Ovary (tissue), 10 donors: ENCODE measurements at places on chromosomes 1 and 21.

GRCh38 chr1:15700508-15700907 is 16.4 kb downstream of the PLEKHM2 start:
- no peak for DNase-seq

DNA sequence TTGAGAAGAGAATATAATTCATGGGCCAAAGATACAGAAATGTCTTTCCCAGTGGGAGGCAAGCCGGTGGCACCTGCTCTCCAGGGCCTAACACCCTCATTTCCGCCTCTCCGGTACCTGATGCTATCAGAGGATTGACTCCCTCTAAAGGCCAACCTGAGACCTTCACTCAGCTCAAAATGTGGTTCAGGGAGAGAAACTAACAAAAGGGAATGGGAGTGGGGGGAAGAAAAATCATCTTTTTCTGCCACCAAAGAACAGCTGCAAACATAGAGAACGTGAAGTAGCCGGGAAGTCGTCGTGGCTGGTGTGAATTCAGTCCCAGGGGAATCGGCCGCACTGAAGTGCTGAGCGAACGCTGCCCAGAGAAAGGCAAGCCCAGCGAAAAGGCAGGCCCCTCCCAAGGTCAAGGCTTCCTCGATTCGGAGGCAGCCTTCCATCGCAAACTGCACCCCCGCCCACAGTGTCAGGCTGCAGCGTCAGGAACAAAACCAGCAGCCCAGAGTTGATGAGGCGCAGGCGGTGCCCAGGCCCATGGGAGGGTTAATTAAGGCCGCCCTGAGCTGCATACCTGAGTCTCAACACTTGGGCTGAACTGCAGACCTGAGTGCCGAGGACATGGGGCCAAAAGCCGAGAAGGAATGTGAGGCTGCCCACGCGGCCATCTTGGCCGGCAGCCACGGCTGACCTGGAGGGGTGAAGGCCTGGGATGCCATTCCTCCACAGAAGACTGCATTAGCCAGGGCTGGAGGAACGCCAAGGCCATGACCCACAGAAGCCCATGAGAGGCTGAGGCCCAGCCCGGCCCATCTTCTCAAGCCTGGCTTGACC is 160.2 kb downstream of the PSMG1 start:
- peak; percentile 79 for DNase-seq

- DNase-seq = peak; percentile 25
These were observed 10.2 kb downstream of the TAS1R2 start for GRCh38 chr1:18849261-18849711.

DNA sequence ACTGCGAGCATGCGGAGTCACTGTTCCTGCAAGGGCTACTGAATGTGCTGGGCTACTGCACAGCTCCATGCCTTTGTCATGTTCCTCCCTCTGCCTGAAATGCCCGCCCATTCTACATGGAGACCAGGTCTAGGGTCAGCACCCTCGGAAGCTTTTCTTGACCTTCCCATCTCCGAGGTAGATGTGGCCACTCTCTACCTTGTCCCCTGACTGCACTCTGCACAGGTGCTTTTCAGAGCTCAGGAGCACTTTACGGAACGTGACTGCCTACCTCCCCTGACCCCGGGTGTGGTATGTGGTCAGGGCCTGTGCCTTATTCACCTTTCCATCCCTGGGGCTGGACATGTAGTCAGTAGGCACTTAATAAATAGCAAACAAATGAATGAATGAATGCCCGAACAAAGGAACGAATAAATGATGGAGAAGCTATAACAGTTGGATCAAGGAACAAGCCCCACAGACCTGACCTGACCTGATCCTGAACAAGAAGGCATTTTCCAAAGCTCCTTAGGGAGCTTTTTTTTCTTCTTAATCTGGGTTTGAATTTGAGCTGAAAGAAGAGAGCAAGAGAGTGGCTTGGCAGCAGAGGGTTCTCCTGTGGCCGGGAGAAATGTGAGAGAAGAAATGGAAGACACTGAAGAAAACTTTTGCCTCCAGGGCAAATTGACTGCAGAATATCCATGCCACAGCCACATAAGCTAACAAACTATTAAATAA is 7.9 kb downstream of the RD3 start:
- no peak for DNase-seq

DNA sequence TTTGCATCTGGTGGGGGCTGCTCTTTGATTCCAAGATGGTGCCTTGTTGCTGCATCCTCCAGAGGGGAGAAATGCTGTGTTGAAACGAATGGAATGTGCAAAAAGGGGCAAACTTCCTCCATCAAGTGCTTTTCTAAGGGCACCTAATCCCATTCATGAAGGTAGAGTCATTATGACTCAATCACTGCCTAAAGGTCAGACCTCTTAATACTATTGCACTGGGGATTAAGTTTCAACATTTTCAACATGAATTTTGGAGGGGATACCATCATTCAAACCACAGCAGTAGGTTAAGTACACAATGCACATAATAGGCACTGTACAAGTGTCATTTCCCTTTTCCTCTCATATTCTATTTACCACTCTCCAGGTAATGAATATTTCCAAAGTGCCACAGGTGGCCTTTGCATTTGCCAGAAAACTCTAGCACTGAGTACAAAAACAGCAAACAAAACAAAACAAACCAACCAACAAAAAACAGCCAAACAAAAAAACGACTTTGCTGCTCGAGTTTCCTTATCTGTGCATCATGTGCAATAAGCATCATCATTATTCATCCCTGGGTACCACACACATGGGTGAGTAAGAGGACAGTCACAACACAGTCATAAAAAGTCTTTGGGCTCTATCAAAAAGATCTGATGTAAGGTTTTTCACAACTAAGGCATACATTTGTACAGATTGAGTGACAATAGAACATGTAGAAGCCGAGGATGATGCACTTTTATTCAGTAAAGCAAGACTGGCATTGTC is 42.5 kb downstream of the IFI44 start:
- DNase-seq = no peak

- no peak for DNase-seq
These were observed 156.8 kb downstream of the ST6GALNAC3 start for GRCh38 chr1:76231320-76231719.

DNA sequence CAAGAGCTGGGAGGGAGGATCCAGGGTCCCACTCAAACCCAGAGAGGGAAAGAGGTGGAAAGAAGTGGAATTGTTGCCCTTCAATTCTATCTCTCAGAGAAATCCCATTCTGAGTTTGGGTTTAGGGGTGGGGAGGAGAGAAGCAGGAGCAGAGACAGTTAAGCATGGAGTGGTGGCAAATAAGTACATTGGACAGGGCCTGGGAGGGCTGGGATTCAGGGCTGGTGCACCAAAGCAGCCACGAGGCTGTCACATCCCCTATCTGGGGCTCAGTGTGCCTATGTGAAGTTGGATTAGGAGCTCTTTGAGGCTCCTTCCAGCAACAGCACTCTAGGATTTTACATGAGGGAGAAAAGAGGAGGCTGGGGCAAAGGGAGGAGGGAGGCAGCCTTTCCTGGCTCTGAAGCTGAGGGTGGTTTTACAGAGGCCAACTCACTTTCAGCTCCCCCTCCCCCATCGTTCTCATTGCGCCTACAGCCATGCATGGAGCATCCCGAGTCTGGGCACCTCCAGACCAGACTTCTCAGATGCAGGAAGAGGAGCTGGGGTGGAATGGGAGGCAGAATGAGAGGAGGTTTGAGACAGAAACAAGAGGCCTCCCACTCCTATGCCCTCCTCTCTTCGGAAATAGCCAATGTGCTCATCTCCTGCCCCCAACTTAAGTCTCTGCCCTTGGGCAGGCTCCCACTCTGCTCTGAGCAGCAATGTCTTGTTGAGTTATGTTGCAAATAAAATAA is 3.0 kb upstream of the SYT6 start:
- DNase-seq = no peak

DNA sequence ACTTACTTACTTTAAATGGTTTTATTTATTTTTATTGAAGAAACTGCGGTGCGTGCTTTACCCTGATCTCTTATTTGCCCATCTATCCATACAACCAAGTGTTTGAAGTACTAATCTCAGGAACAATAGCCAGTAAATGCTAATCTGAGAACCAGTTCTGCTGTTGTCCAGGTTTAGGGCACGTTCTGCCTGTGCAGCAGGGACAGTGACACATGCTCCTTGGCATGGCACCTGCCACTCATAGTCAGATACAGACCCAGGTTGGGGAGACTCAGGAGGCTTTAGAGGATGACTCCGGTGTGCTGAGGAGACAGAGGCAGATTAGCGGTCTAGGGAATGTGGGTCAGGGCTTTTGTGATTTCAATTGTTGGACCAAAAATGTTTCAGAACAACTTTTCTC is 83.6 kb downstream of the NRIP1 start:
- DNase-seq = no peak
